ENCODE measurements at places on chromosomes 3 and 15. TPM values are rescaled to one million over a fixed set of nuclear protein-coding genes. Genes with fewer than 3 reads are reported as not detected.

DNA sequence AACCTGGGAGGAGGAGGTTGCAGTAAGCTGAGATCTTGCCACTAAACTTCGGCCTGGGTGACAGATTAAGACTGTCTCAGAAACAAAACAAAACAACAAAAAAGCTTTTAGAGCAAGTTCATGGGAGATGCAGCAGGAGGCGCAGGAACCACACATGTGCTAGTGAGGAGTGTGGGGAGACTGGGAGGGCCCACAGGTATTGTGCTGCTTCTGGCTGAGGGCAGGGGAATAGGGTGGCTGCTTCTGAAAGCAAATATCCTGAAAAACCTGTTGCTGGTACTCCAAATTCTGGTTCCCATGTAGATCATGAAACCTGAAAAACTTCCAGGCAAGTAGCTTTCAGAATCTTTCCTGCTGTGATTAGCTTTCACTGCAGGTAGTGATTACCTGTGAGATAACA is 22.1 kb downstream of the TYRO3 start:
- DNase-seq, result no peak

DNA sequence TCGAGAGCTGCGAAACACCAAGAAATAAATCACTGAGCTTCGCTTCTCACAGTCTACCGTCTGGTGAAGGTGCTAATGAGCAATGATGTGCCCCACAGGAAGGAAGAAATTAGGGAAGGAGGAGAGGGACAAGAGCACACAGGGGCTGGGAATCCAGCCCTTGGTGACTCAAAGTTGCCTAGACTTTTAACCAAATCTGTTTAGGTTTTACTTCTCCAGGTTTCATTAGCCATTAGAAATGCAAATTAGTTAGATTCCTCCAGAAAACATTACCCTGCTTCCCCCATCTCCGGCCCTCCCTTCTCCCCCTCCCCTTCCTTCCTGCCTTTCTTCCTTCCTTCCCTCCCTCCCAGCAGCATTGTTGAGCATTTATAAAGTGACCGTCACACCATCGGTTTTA is 59.3 kb upstream of the UBE2E1 start:
- DNase-seq, result no peak

DNA sequence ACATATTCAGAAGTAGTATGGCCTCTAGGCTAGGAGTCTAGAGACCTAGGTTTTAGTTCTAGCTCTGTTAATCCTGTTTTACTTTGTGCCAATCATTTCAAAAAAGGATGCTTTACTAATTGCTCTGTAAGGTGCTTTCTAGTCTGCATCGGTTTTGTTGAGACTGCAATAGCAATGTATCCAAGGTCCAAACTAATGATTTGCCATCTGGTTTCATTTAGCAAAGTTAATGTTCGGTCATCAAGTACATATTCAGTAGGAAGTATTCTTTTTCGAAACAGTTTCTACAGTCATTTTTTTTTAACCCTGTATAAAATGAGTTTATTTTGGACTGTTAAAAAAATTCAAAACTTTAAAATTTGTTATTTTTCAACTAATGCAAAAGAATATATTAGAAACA is 2.0 kb upstream of the GALK2 start:
- no peak for DNase-seq

DNA sequence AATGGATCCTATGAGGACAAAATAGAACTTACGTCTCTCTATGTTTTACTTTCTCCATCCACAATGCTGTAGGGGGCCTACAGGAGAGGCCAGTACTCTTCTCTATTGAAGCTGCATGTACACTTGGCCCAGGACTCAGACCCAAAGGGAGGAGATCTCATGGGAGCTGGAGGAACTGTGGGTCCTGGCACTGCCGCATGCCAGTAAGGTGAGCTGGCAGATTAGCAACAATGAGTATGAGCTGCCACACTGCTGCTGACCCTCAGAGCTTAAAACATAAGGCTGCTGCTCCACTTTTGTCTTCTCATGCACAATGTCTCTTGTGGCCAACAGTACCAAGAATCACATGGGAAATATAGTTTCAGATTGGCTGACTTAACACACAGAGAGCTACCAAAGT is 57.8 kb upstream of the TBC1D5 start:
- peak; percentile 55 for DNase-seq

- DNase-seq, result no peak
Observed at GRCh38 chr3:59249698-59250361, 200.0 kb upstream of the CFAP20DC start.

DNA sequence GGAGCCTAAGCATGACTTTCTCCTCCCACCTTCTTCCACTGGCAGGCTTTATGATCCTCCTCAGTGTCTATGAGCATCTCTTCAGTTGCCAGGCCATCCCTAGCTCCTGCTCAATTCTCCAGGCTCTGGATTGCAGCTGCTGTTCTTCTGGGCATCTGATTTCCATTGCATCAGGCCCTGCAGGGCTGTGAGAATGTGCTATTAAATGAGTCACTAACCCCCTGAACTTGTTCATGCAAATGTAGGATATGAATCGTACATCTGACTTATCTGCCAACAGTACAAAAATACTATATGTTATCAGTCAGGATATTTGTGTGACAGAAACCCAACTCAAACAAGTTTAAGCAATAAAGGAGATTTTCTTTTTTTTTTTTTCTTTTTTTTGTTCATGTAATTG is 11.9 kb downstream of the GPR176 start:
- peak; percentile 61 for DNase-seq

DNA sequence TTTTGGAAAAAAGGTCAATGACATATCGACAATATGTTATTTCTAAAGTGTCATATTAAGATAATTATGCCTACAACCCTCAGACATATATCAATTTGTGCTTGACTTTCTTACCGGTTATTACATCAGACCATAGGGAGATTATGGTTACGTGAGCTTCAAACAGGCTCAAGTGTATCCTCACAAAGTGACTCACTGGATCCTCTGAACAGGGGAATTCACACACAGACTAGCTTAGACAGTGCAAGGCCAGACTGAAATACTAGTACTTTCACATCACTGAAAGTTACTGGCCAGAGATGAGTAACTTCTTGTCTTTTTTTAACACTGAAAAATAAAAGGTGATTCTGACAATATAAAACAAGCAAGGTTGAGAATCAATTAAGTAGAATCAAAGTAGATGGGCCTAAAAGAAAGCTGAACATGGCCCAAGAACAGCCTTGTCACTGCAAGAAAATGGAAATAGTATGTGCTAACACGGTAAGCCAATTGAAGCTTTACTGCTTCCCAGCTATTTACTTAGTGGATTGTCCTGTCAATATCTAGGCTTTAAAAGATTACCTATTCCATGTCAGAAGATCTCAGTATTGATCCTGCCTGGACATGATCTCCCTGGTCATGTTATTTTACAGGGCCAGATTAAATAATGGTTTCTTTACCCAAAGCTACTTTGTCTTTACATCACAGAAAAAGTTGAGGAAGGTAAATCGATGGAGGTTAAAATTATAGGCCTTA is 848.6 kb downstream of the ROBO1 start:
- peak; percentile 56 for DNase-seq

GRCh38 chr3:126390201-126390600 is 4.5 kb upstream of the CFAP100 start:
- no peak for DNase-seq

DNA sequence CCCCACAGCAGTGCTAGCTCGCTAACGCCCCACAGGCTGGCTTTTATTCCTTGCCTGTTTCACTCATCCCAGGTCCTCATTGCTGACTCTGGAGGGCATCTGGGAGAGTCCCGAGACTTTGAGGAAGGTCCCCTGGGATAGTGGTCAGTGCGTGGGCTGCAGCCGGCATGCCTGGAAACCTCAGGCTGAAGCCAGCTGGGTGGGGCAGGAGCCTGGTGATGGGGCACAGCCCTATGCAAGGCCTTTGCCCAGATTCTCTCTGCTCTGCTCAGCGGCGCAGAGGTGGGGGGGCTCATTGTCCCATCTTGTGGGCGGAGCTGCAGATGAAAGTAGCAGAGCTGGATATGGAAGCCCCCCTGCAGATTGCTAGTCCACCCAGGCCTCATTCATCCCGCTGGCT is 55.7 kb upstream of the SMAD6 start:
- no peak for DNase-seq

GRCh38 chr15:50484781-50485180 is 60.6 kb downstream of the USP8 start:
- no peak for DNase-seq

- no peak for DNase-seq
Observed at GRCh38 chr3:105246536-105246935, 120.2 kb upstream of the ALCAM start.

- DNase-seq, result no peak
Observed at GRCh38 chr3:20421-20820, 176.1 kb upstream of the CHL1 start.

GRCh38 chr3:177185035-177185574 is 12.2 kb downstream of the TBL1XR1 start:
- no peak for DNase-seq

GRCh38 chr15:26355472-26356074 is 417.3 kb downstream of the GABRB3 start:
- DNase-seq, result no peak

The OR5K4 gene
- total RNA-seq, result not detected

The LNP1 gene
- total RNA-seq, result 2.8 TPM

Measured in A172 (cell line).